Stimulated activated CD8-positive, alpha-beta memory T cell treated with anti-CD3 and anti-CD28 coated beads, Interleukin-12 subunit alpha, Interleukin-12 subunit beta, amount 100 ng/mL, for 1 hour (primary cell): ENCODE measurements at places on chromosomes 11 and 22.

GRCh38 chr22:41922328-41922727 is 4.3 kb downstream of the TNFRSF13C start:
- no peak for DNase-seq

DNA sequence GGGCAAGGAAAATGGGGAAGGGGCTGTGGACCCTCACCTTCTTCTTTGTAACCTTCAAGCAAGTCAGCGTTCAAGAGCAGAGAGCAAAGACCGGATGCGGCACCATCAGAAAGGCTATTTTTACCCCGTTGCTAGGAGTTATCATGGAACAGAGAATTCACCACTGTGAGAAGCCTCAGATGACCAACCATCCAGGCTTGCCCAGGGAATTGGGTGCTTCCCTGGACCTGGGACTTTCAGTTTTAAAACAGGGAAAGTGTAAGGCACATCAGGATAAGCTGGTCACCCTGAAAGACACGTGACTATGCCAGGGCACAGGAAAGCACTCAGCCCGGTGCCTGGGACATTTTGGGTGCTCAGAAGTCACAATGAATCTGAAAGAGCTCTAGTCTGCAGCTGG is 10.4 kb downstream of the GALNT18 start:
- no peak for DNase-seq

GRCh38 chr11:121714351-121714750 is 261.6 kb upstream of the SORL1-AS1 start:
- DNase-seq = no peak

GRCh38 chr22:22194931-22195264 is 49.7 kb upstream of the VPREB1 start:
- no peak for DNase-seq

- DNase-seq = no peak
These were observed 10.6 kb upstream of the CDC42EP1 start for GRCh38 chr22:37549704-37550059.

GRCh38 chr22:22235558-22235957 is 9.0 kb upstream of the VPREB1 start:
- peak; percentile 32 for DNase-seq

- DNase-seq = no peak
These were observed 406.0 kb downstream of the TMEM135 start for GRCh38 chr11:87443707-87444106.

- no peak for DNase-seq
These were observed 18.5 kb upstream of the BAIAP2L2 start for GRCh38 chr22:38129021-38129420.
